ENCODE measurements at places on chromosomes 3 and 15. TPM values are rescaled to one million over a fixed set of nuclear protein-coding genes. Genes with fewer than 3 reads are reported as not detected.

- no peak for DNase-seq
Measured at GRCh38 chr3:23987356-23987755, 42.3 kb downstream of the NR1D2 start.

- no peak for DNase-seq
Measured at GRCh38 chr3:128447561-128448013, 19.1 kb downstream of the DNAJB8 start.

GRCh38 chr15:36831125-36831903, 251.9 kb downstream of the CDIN1 start:
- no peak for DNase-seq

GRCh38 chr3:86239946-86240345, 751.0 kb downstream of the VGLL3 start:
- no peak for DNase-seq

The MYLK gene
- total RNA-seq, result 248 TPM

GRCh38 chr3:46971742-46972141, 4.8 kb downstream of the CCDC12 start:
- DNase-seq, result no peak

DNA sequence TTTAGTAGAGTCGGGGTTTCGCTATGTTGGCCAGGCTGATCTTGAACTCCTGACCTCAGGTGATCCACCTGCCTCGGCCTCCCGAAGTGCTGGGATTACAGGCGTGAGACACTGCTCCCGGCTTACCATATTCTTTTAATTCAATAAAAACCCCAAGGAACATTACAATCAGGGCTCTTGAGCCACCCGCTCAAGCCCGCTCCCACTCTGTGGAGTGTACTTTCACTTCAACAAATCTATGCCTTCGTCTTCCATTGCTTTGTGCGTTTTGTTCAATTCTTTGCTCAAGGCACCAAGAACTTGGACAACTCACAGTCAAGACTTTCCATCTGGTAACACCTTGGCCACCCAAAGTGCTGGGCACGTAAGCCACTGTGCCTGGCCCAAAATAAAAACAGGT, 63.0 kb upstream of the PPIB start:
- DNase-seq, result no peak

GRCh38 chr15:77577366-77577950, 55.3 kb downstream of the LINGO1 start:
- DNase-seq, result no peak

DNA sequence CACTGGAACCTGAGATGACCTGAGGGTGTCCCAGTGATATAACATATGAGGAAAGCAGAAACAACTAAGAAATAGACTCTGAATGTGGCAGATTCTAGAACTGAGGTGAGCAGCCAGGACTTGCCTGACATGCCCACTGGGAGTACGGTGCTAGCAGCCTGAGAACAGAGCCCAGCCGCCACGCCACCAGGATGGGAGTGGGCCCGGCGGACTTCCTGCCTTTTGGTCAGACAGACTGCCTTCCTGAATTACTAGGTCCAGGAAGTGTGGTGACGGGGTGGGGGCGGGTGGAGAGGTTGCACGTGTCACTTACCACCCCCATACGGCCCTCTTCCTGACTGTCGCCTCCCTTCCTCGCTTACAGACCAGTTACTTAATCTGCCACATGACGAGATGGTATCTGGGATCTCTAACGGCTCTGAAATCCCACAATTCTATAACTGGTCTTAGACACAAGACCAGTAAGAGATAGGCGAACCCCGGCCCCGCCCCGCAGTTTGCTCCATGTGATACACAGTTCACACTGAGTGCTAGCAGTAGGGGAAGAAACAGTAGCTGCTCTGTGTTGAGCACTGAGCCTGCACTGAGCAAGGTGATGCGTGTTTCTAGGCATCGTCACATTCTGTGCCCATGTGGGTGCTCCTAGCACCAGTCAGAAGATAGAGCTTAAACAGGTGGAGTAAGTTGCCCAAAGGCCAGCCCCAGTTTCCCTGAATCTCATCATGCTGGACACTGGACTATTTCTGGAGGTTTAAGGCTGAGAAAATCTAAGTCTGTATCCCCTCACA, 95.7 kb downstream of the CPN2 start:
- peak; percentile 90 for DNase-seq

The HESX1 gene
- total RNA-seq, result 1.2 TPM

The ARNT2 gene
- 12.9 TPM for total RNA-seq

GRCh38 chr3:127597020-127597771, 1.0 kb upstream of the MCM2 start:
- no peak for DNase-seq

- DNase-seq, result no peak
Measured at GRCh38 chr3:150760431-150761200, 2.4 kb downstream of the SIAH2 start.

The AGTR1 gene
- 7.8 TPM for total RNA-seq

All from upper lobe of right lung (tissue), 1 donor.